Pulmonary artery endothelial cell (primary cell): ENCODE measurements at places on chromosomes 11 and 22.

DNA sequence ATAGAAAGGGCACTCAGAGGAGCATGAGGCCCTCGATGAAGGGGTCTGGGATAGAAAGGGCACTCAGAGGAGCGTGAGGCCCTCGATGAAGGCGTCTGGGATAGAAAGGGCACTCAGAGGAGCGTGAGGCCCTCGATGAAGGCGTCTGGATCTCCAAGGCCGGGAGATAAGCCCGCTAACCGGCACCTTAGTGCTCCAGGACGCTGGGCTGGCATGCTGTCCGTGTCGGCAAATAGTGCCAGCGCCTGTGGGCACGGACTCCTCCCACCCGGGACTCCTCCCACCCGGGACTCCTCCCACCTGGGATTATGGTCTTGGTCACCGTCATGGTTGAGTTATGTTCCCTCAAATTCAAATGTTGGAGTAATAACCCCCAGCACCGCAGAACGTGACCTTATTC, 725.3 kb downstream of the BRD1 start:
- DNase-seq, result no peak

GRCh38 chr11:7520981-7521487, 7.2 kb downstream of the PPFIBP2 start:
- no peak for DNase-seq

GRCh38 chr11:2834503-2835273, 50.9 kb downstream of the CDKN1C start:
- DNase-seq, result no peak

- DNase-seq, result no peak
Observed at GRCh38 chr11:67489885-67490726, 7.3 kb downstream of the AIP start.

DNA sequence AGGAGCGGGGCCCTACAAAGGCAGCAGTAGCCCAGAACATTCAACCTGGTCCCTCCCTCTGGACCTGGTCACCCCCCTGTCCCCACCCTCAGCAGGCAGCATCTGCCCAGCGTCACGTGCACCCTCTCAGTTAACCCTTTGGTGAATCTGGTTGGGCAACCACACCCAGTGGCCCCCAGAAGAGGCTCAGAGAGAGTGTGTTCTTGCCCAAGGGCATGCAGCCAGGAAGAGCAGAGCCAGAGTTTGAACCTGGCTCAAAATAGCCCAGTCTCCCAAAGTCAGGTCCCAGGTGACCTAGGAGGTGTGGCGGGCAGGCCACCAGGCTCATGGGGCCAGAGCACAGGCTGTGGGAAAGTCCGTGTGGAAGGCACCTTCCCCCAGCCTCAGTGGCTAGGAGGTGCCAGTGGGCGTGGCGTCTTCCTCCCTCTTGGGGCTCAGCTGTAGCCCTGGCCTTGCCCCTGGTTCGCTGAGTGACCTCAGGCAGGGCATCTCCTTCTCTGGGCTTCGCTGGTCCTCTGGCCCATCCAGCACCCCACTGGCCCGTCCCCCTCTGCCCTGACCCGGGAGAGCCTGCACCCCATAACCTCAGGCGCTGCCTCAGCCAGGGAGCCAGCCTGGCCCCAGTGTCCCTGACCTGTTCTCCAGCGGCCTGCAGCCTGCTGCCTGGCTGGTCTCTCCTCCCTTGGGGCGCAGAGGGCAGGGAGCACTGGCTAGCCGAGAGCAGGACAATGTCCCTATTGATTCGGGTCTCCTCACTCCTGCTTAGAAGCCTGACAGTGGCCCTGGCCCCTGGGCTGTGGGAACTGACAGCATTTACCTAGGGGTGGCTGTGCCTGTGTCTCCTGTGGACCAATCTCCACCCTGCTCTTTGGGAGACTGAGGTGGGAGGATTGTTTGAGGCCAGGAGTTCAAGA, 7.0 kb downstream of the ALDH3B1 start:
- DNase-seq, result no peak

DNA sequence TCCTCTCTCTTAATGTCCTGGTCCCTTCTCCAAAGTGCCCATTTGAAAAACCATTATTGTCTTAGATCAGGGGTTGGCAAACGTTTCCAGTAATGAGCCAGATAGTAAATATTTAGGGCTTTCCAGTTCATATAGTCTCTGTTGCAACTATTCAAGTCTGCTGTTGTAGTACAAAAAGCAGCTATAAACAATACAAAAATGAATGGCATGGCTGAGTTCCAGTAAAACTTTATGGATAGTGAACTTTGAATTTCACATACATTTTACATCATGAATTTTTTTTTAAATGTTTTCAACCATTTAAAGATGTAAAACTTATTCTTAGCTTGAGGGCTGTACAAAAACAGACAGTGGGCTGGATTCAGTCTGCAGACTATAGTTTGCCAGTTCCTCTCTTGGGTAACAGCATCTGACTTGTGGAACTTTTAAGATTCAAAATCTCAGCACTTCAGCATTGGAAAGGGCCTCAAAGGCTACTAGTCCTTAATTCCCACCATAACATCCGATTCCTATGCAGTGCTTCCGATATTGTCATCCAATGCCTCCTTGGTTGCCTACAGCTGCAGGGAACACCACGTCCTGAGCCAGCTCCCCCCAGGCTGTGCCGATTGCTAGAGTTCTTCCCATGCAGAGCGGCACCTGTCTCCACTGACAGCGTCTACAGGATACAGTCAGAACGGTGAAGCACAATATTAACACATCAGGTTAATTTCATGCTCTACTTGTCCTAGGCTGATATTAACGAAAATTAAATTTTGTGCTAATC, 65.6 kb upstream of the E2F8 start:
- DNase-seq, result no peak
